ENCODE measurements at places on chromosomes 6 and 20. TPM values are rescaled to one million over a fixed set of nuclear protein-coding genes. Genes with fewer than 3 reads are reported as not detected.

DNA sequence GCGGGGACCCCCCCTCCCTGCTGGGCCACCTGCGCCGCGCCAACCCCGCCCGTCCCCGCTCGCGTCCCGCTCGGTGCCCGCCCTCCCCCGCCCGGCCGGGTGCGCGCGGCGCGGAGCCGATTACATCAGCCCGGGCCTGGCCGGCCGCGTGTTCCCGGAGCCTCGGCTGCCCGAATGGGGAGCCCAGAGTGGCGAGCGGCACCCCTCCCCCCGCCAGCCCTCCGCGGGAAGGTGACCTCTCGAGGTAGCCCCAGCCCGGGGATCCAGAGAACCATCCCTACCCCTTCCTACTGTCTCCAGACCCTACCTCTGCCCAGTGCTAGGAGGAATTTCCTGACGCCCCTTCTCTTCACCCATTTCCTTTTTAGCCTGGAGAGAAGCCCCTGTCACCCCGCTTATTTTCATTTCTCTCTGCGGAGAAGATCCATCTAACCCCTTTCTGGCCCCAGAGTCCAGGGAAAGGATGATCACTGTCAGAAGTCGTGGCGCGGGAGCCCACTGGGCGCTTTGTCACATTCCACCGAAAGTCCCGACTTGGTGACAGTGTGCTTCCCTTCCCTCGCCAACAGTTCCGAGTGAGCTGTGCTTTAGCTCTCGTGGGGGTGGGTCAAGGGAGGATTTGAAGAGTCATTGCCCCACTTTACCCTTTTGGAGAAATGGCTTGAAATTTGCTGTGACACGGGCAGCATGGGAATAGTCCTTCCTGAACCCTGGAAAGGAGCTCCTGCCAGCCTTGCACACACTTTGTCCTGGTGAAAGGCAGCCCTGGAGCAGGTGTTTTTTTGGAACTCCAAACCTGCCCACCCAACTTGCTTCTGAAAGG, 2.1 kb downstream of the VEGFA start:
- DNase-seq = no peak

TEAD3 gene
- total RNA-seq = 7.1 TPM

DNA sequence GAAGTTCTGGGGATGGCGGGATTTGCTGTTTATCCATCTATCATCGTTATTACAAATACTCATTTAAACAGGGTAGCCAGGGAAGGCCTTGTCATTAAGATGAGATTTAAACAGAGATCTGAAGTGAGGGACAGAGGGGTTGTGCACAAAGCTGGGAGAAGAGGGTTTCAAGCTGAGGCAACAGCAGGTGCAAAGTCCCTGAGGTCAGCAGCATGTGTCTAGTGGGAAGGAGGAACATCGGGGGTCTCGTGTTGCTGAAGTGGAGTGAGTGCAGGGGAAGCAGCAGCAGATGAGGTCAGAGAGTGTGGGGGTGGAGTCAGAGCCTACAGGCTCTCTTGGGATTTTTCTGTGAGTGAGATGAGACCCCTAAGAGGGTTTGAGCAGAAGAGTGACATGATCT, 52.0 kb downstream of the CDH22 start:
- DNase-seq = no peak

- no peak for DNase-seq
These were observed 264.1 kb upstream of the CDYL start for GRCh38 chr6:4512051-4512471.

- DNase-seq = no peak
These were observed 9.4 kb downstream of the ACSS1 start for GRCh38 chr20:25048519-25048952.

BFSP1 gene
- 12.3 TPM for total RNA-seq

PRDM1 gene
- total RNA-seq = 0.37 TPM

CRISP3 gene
- not detected for total RNA-seq
